ENCODE measurements at places on chromosomes 11 and 22.

DNA sequence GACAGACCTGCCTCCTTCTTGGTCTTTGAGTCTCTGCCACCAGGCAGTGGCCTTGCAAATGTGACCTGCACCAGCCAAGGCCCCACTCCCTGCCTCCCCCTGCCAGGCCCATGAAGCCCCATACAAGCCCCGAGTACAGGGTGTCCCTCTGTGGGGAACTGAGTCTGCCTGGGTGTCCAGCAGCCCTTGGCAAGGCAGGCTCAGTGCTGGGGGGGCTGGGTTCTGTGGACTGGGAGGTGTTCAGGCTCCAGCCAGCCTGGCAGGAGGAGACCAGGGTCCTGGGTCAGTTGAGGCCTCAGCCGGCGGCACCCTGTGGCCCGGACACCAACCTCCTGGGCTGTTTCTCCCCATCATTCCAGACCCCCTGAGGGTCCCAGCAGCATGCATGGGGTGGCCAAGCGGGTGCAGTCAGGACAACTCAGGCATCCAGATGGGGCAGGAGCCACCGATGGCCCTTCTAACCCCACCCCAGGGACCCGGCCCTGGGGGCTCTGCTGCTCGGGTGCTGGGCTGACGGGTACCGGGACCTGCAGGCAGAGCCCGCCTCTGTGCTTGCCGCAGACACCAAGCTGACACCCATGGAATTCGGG is 5.7 kb downstream of the MUC5AC start:
- no peak for DNase-seq

DNA sequence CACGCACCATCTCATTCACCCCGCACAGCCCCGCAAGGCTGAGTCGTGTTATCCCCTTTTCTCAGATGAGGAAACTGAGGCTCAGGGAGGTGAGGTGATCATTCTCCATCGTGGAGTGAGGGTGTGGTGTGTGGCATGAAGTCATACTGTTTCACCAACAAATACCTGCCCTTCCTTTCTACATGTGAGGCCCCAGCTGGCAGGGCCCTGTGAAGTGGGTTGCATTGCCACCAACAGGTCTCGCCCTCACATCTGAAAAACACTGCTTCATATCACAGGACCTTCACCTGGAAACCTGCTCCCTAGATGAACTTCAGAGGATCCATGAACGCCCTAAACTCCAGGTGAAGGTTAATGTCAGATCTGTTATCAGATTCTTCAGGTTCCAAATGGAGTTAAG is 4.3 kb downstream of the SSTR3 start:
- no peak for DNase-seq

GRCh38 chr11:1936781-1937615 is 10.1 kb upstream of the MRPL23 start:
- no peak for DNase-seq

GRCh38 chr11:45275828-45276227 is 10.3 kb downstream of the SYT13 start:
- DNase-seq, result no peak

DNA sequence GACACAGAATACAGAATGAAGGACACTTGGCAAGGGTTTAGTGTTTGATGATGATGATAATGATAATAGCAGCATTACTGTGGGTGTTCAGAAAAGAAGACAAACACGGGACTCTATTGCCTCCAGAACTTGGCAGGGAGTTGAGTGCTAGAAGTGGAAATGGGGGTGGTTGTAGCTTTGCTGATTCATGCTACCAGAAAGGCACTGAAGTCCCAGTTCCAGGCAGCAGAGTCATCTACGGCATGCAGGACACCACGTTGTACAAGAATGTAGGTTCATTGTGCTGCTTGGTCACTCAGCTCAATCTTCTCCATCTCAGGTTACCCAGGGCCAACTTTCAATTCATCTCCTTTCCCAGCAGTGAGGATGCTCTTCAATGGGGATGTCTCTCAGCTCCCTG is 115.7 kb downstream of the NTM start:
- no peak for DNase-seq

- DNase-seq, result no peak
These were observed 776 bp downstream of the NLRX1 start for GRCh38 chr11:119169282-119169719.

- peak; percentile 57 for DNase-seq
These were observed 9.9 kb upstream of the PHLDB1 start for GRCh38 chr11:118597556-118597955.

- DNase-seq, result no peak
These were observed 95.3 kb upstream of the RCN1 start for GRCh38 chr11:31995525-31996094.

- no peak for DNase-seq
These were observed 189.3 kb downstream of the MIAT start for GRCh38 chr22:26846645-26847044.

- peak; percentile 63 for DNase-seq
These were observed 150.9 kb upstream of the TTC12 start for GRCh38 chr11:113163291-113164030.

DNA sequence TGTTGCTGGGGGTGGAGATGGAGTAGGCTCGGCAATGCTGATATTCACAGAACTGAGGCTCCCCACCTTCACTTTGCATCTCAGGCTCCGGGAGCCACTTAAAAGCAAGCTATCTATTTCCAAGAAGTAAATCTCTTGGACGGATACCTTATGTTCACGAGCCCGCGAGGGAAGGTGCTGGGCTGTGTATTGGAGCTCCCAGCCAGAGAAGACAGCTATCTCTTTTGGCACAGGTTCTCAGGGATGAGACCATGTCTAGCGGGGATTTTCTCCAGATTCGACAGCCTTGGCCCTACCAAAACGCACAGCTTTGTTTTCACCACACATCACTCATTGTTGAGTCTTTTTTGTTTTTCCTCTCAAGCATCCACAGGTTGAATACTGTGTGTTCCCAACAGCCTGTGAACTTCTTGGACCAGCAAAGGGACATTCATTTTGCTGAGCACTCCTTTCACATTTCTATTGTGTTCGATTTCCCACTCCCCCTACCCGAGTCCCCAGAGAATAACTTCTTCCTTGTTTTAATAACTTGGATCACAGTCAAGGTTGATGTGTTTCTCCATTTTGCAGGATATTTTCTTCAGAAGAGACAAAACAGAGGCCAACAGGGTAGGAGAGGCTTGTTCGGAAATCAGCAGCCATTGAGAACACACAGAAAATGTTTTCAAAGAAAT is 23.3 kb downstream of the WT1 start:
- no peak for DNase-seq

Data from sciatic nerve (tissue), 2 donors.